HFFc6 (cell line): ENCODE measurements at places on chromosomes 2 and 18.

DNA sequence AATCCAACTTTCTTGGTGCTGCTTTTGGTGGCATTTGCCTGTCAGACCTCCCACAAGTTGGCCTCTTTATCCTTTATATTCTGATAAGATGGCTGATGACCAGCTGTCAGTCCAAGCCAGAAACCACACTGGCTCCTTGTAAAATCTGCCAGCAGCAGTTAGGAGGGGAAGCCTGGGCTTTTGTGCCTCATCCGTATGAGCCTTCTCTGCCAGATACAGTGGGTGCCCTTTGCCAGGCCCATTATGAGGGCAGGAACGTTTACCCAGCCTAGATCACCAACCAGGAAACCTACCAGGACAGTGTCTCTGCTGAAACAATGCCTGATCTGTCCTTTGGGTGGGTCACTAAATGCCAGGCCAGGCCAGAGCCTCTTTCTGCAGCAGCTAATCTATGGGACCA lies 202.9 kb upstream of the SP5 start:
- DNase-seq, result no peak

- DNase-seq, result no peak
Measured at GRCh38 chr2:222887124-222887523, 26.3 kb downstream of the ACSL3 start.

GRCh38 chr2:1759611-1759930 lies 15.3 kb upstream of the PXDN start:
- no peak for DNase-seq

DNA sequence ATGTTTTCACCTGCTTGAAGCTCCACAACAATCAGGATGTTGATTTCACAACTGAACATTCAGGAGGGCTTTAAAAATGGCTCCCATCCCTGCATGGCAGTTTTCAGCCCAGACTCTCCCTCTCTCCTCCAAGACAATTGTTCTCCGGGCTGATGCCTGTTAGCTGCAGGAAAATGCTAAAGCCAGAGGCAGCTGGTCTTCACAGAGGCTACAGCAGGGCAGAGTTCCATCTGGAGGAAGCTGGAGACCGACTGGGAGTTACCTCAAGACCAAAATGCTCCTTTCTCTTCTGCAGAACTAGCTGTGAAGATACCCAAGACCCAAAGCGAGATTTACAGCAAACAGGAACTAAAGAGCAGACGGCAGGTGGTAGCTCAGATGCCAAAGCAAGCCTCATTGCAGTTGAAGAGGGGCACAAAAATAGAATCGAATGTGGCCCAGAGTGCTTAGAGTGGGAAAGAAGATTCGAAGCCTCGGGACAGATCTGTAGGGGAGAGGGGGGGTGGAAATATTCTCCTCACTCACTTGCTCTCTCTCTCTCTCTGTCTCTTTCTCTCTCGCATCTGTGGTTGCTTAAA lies 423.6 kb downstream of the ZNF521 start:
- DNase-seq, result no peak

GRCh38 chr18:71986351-71987050 lies 557.6 kb downstream of the CBLN2 start:
- DNase-seq, result no peak

DNA sequence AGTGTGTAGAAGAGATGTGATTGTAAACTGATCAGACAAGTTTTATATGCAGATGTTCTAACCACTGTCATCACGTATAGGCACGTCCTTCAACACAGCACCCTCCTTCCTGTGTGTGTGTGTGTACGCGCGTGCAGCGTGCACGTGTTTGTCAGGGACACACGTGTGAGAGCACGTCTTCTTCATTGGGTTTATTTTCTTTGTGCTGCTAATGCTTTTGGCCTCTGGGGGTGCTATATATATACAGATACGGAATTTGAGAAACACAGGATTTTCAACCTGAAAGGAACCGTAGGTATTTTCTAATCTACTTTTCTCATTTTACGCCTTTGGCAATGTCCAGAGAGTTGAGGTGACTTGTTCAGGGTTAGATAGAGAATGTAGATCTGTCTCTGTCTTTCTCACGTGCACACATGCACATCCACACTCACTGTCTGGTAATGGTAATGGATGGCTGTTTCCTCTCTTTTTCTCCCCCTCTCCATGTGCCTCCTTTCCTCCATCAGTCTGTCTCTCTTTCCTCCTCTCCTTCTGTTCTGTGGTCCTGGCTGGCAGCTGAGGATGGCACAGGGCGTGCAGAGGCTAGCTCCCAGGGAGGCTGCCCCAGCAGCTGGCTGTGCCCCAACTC lies 13.4 kb upstream of the CELF4 start:
- peak; percentile 45 for DNase-seq

- no peak for DNase-seq
Measured at GRCh38 chr18:22194151-22194598, 24.8 kb downstream of the GATA6 start.

DNA sequence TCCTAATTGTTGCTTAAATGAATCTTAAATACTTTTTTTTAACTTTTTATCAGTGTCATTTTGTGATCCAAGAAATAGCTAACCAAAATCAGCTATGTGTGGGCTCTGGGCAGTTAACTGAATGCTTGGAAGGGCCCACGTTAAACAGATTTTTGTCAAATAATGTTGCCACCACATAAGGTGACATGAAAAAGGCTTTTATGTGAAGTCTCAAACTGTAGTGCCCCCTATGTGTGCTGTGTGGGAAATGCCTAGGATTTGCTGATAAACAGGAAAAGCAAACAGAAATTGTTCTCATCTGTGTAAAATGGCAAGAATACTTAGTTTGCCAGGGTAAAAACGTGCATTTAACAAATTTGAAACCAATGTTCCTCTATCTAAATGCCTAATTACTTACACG lies 242.2 kb downstream of the ZNF516 start:
- no peak for DNase-seq

GRCh38 chr2:154912215-154912614 lies 213.7 kb downstream of the KCNJ3 start:
- no peak for DNase-seq

GRCh38 chr2:182015334-182016109 lies 29.9 kb downstream of the PPP1R1C start:
- DNase-seq, result no peak

GRCh38 chr2:37669446-37669845 lies 2.0 kb downstream of the CDC42EP3 start:
- DNase-seq, result no peak

- DNase-seq, result peak; percentile 18
Measured at GRCh38 chr2:53787614-53788289, 908 bp downstream of the ERLEC1 start.

GRCh38 chr18:22465859-22466457 lies 48.2 kb upstream of the CTAGE1 start:
- DNase-seq, result peak; percentile 96

DNA sequence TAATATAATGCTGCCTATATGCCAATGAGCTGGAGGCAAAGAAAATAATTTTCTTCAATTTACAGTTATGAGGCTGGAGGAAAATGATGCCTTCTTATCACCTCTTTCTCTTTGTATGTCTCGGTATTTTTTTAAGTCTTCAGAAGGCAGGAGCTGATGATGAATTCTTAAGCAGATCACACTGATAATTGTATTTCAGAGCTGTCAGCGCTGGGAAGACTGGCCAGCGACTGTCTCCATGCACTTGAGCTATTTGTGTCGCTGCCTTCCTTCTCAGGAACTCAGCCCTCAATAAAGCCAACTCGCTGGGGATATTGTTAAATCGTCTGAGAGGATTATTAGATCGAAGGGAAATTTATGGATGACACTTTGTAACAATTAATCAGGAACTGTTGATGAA lies 40.3 kb downstream of the PTGR3 start:
- DNase-seq, result no peak

DNA sequence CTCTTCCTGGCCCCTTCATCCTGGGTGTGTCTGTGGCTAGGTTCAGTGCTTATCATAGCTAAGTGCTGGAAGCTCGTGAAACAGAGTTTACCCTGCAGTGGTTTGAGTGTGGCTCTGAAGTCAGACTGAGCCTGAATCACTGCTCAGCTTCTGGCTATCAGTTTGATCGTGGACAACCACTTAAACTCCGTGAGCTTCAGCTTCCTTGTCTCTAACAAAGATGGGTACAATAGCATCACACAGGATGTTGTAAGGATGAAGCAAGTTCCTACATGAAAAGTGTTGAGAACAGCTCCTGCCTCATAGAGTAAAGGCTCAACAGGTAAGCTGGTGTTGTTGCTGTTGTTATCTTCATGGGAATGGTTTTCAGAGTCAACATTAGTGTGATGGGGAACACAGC lies 210.3 kb downstream of the CLIP4 start:
- DNase-seq, result no peak

GRCh38 chr2:164515734-164516133 lies 105.5 kb downstream of the GRB14 start:
- no peak for DNase-seq

GRCh38 chr2:240155745-240156390 lies 15.4 kb upstream of the OTOS start:
- DNase-seq, result no peak

DNA sequence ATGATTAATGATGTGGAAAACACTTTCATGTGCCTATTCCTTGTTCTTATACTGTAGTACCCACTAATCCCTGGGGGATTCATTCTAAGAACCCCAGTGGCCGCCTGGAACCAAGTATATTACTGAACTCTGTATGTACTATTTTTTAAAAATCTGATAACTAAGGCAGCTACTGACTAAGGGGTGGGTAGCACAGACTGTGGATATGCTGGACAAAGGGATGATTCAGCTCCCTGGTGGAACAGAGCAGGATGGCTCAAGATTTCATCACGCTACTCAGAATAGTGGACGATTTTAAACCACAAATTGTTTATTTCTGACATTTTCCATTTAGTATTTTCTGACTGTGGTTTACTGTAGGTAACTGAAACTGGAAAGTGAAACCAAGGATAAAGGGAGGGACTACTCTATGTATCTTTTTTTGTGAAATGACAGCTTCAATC lies 41.8 kb upstream of the CDC42EP3 start:
- DNase-seq, result peak; percentile 89

GRCh38 chr2:240806006-240806405 lies 14.0 kb downstream of the KIF1A start:
- no peak for DNase-seq

GRCh38 chr2:224363281-224363680 lies 38.6 kb downstream of the FAM124B start:
- no peak for DNase-seq
